ENCODE measurements at places on chromosomes 3 and 15.

DNA sequence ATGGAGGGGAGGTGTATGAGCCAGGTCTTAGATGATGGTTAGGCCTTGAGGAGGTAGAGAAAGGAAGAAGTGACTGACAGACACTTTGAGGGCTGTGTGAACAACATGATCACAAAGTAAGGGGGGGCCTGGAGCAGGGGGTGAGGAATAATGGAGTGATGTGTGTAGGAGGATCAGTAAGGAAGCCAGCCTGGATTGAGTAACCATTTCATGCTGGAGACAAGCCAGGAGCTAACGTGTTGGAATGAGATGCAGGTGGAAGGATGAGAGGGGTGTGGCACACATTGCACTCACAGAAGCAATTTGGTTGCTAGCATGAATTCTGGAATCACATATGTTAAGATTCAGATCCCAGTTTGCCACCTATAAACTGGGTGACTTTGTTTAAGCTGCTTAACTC, 65.5 kb downstream of the BBX start:
- no peak for DNase-seq

GRCh38 chr15:94335616-94336015, 104.3 kb downstream of the MCTP2 start:
- DNase-seq: no peak

- DNase-seq: no peak
Measured at GRCh38 chr3:141440942-141441341, 45.9 kb upstream of the RASA2 start.

DNA sequence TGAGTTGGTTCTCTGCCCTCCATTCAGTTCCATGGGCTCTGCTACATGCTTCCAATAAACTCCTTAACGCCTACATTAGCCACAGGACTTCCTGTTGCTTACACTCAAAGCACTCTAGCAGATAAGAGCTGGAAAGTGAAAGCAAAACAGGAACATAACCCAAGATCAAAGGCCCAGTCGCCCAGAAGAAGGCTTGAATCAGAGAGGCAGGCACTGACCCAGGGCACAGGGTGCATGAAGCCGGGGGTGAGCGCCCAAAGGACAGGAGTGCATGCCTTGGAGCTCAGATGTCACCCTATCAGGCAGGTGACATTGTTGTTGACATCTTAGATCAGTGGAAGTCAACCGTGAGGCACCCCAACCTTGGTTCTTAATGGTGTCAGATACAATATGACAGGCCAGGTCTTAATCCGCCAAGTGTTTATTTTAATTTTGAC, 235.1 kb downstream of the UACA start:
- no peak for DNase-seq

GRCh38 chr3:180690061-180690460, 10.8 kb upstream of the CCDC39 start:
- no peak for DNase-seq

DNA sequence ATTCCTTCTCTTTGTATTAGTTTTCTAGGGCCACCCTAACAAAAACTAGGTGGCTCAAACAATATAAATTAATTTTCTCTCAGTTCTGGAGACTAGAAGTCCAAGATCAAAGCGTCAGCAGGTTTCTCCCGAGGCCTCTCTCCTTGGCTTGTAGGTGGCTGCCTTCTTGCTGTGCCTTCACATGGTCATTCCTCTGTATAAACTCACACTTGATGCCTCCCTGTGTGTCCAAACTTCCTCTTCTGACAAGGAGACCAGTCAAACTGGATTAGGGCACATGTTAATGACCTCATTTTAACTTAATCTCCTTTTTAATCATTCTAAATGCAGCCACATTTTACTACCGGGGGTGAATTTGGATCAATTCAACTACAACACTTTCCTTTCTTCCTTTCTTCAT, 691.1 kb downstream of the DIPK2A start:
- no peak for DNase-seq

GRCh38 chr15:99343881-99344551, 92.7 kb downstream of the LRRC28 start:
- peak; percentile 10 for DNase-seq

GRCh38 chr3:53789459-53789858, 56.8 kb downstream of the CHDH start:
- DNase-seq: no peak

- no peak for DNase-seq
Measured at GRCh38 chr15:100336061-100336460, 5.7 kb downstream of the ADAMTS17 start.

- DNase-seq: no peak
Measured at GRCh38 chr15:66703540-66703941, 1.5 kb downstream of the SMAD6 start.

DNA sequence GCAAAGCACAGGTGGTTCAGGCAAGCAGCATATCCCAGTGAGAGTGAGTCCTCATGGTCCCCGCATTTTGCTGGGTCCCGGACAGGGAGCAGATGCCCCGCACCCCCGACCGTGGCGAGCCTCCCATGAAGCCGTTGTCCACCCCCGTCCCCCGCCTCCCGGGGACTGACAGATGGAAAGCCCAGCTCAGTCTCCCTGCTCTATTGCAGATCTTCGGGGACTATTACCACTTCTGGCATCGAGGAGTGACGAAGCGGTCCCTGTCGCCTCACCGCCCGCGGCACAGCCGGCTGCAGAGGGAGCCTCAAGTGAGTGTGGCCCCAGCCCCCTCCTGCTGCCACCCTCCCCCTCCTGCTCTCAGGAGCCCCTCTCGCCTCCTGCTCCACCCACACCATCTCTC, 7.7 kb downstream of the FURIN start:
- no peak for DNase-seq

DNA sequence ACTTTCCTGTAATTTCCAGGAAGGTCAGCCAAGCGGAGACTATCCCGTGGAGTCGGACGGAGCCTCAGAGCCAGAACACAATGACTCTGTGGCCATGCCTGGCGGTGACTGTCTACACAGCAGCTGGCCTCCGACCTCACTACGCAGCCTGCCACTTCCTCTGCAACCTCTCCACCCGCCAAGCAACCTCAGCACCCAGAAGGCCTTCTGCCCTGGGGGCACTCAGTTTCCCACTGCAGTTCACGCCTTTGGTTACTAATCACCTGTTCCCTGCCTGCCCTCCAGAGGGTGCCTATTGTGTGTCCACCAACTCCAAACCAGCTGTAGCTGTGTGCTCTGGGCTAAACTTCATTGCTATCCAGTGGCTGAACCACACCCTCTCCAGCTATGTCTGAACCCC, 44.0 kb downstream of the TM2D3 start:
- DNase-seq: no peak

DNA sequence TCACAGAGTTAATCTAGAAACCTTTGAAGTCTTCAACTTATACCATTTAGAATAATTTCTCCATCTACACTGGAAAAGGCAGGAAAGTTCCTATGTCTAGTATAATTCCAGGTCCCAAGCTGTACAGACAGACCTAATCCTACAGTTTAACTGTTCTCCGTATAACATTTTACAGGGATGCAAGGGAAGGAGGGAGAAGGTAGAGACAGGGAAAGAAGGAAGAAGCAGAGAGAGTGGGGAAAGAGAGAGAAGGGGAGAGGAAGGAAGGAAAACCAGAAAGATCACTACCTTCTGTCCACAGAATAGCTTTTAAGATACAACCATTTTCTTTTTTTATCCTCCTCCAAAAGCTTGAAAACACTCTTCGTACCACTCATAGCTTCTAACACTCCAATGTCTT, 185.8 kb downstream of the FOXP1 start:
- DNase-seq: no peak

GRCh38 chr3:156594219-156594683, 39.3 kb upstream of the SSR3 start:
- DNase-seq: no peak

- no peak for DNase-seq
Measured at GRCh38 chr3:8524656-8525399, 23.2 kb downstream of the LMCD1 start.

DNA sequence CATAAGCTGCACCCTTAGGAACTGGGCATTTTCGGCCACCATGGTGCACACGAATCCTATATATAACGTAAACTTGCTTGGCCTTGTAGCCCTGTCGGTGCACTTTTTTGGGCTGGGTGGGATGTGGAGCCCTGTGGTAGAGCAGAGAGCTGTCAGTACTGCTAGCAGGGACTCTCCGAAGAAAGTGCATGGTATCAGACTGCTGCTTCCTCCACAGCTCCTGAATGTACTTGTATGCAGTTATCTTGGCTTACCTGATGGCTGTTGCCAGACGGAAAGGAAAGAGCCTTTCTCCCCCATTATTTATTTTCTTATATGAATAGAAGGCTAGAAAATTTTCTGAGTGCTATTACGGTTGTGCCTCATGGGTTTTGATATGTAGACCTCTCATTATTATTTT, 8.4 kb downstream of the GALK2 start:
- no peak for DNase-seq

GRCh38 chr15:92780843-92781242, 119.3 kb upstream of the CHD2 start:
- DNase-seq: no peak

- DNase-seq: no peak
Measured at GRCh38 chr3:187291512-187292132, at the start of gene MASP1. TSS of gene MASP1 (minus strand) at chr3:187291737. CDS start at chr3:187291632, 105 bp downstream.

- DNase-seq: no peak
Measured at GRCh38 chr3:66863205-66864111, 134.6 kb upstream of the KBTBD8 start.

GRCh38 chr3:192915722-192916121, 1.9 kb downstream of the MB21D2 start:
- DNase-seq: no peak
